ENCODE measurements at places on chromosomes 5 and 9.

DNA sequence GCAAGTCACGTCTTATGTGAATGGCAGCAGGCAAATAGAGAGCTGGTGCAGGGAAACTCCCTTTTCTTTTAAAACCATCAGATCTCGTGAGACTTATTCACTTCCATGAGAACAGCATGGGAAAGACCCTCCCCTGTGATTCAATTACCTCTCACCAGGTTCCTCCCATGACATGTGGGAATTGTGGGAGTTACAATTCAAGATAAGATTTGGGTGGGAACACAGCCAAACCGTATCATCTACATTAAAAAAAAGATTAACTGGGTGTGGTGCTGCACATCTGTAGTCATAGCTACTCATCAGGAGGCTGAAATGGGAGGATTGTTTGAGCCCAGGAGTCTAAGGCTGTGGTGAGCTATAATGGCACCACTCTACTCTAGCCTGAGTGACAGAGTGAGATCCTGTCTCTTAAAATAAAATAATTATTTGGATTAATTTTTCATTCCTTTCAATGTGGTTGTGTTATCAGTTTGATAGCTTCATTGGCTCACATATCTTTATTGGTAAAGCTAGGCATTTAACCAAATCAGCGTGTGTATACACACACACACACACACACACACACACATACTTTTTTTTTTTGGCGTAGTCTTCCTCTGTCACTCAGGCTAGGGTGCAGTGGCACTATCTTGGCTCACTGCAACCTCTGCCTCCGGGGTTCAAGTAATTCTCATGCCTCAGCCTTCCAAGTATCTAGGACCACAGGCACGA is 21.8 kb downstream of the DENND4C start:
- DNase-seq: no peak

DNA sequence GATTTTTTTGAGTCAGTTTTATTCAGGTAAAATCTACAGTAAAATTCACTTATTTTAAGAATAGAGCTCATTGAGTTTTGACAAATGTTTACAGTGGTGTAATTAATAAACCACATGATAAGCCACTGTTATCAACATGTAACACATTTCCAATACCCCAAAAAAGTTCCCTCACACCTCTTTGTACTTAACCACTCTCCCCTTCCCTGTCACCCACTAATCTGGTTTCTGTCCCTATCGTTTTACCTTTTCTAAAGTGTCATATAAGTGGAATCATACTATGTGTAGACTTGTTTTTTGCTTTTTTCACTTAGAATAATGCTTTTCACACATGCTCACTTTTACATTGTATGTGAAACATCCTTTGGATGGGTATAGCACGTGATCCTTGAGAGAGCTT is 127.2 kb downstream of the KDM4C start:
- no peak for DNase-seq

GRCh38 chr5:72518001-72518683 is 10.9 kb upstream of the ZNF366 start:
- DNase-seq: no peak

DNA sequence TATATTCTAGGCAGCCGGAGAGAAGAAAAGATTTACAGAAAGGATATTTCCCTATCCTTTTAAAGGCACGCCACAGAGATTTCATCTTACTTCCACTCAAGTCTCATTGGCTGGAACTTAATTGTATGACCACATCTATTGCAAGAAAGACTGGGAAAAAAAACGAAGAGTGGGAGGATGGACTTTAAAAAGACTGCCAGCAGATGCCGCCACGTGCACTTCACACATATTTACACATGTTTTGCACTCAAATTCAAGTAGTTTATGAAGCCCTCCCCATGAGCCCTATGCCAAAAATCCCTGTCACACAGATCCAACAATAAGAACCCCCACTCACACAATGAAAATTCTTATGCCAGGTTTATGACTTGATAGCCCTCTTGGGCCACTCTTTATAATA is 138.5 kb upstream of the TYRP1 start:
- peak; percentile 26 for DNase-seq

DNA sequence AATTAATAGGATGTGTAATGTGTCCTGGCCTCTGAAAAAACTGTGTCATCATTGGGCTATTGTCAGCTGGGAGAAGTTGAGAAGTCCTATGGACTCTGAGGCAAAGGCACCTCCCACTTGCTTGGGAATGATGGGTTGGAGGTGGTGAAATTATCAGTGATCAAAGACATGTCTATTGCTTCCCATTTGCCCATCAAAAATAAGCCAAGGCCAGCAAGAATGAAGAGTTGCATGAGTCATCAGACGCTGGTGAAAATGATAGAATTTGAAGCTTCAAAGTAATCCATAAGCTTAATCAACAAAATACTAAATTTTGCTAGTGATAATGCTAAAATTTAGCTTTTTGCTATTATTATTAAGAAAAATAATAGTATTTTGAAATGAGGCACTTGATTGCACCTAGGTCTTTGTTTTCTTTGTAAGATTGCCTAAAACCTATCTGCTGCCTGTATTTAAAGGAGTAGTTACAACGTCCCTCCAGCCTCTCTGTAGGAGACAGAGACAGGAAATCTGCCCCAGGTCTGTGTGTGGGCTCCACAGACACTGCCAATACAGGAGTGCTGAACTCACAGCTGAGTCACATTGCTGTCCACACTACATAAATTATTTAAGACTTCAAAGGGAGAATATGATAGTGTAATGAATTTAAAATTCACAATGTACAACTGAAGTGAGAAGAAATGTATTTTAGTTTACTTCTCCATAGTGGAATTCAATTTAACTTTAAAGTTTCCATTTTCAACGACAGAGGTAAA is 48.4 kb upstream of the APC start:
- DNase-seq: no peak

- DNase-seq: peak; percentile 65
Observed at GRCh38 chr5:155728146-155728856, 598.7 kb upstream of the SGCD start.

Measured in endothelial cell (in vitro differentiated cells).